ENCODE measurements at places on chromosomes 12 and 14. TPM values are rescaled to one million over a fixed set of nuclear protein-coding genes. Genes with fewer than 3 reads are reported as not detected.

DNA sequence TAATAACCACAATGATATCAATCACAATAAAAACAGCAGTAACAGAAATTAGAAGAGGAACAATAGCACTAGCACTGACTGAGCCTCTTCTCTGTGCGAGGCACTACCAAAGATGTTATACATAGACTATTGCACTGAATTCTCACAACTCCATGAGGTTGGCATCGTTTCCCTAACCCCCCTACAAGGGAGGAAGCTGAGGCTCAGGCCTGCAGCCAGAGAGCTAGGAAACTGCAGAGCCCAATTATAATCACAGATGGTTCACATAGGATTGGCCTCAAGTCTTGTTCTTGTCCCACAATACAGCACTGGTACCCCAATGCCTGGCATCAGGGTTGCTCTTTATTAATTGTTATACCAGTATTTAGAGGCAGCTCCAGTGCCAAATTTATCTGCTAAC is 278.0 kb downstream of the CEP128 start:
- no peaks in the 10 kb centered on the region for H3K27me3 ChIP-seq
- no peak for DNase-seq
- peaks cover 6% of the 10 kb centered on the region for H3K36me3 ChIP-seq
- H3K4me1 ChIP-seq = peaks cover 10% of the 10 kb centered on the region
- H3K27ac ChIP-seq = no peak overlapping the region

GRCh38 chr14:52349731-52350130 is 35.6 kb downstream of the PTGER2 start:
- H3K4me1 ChIP-seq = peaks cover 35% of the 10 kb centered on the region
- H3K4me3 ChIP-seq = no peak overlapping the region
- no peaks in the 10 kb centered on the region for H3K27me3 ChIP-seq
- no peak for DNase-seq
- H3K36me3 ChIP-seq = peaks cover 2% of the 10 kb centered on the region
- H3K27ac ChIP-seq = no peak overlapping the region

DNA sequence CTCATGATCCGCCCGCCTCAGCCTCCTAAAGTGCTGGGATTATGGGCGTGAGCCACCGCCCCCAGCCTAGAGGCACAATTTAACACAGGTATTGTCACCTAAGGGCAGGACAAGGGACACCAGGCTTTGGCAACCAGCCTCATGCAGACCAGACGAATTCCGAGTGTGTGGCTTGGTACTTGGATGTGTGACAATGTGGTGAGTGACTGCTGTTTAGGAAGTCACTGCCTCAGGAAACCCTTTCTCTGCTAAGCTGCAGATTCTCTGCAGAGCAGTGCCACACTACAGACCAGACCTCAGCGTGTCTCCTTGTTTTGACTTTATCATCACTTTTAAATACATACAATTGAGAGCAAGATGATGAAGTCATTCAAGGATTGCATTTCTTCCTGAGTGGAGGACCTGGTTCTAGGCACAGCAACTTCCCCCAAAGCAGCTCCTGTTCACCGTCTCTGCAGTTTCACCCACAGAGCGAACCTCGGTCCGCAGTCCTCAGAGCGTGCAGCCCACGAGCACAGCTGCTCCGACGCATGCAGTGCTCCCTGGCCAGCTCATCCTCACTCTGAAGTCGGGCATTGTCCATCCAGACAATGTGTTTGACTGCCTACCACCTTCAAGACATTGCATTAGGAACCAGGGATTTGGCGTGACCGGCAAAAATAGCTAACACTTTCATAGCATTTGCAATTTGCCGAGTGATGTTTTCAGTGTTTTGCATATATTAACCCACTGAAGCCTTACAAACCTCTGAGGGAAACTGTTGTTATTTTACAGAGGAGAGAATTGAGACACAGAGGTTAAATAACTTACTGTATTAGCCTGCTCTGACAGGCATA is 235.2 kb downstream of the CHST11 start:
- no peak overlapping the region for H3K27ac ChIP-seq
- H3K27me3 ChIP-seq = no peaks in the 10 kb centered on the region
- peaks cover 18% of the 10 kb centered on the region for H3K4me1 ChIP-seq
- DNase-seq = no peak
- H3K4me3 ChIP-seq = no peak overlapping the region

The TAS2R14 gene
- total RNA-seq = 2.7 TPM

GRCh38 chr12:82627799-82628198 is 58.9 kb upstream of the TMTC2 start:
- DNase-seq = no peak
- peaks cover 12% of the 10 kb centered on the region for H3K27me3 ChIP-seq
- no peaks in the 10 kb centered on the region for H3K4me1 ChIP-seq
- H3K4me3 ChIP-seq = no peak overlapping the region
- H3K27ac ChIP-seq = no peak overlapping the region

The CCDC198 gene
- total RNA-seq = not detected

DNA sequence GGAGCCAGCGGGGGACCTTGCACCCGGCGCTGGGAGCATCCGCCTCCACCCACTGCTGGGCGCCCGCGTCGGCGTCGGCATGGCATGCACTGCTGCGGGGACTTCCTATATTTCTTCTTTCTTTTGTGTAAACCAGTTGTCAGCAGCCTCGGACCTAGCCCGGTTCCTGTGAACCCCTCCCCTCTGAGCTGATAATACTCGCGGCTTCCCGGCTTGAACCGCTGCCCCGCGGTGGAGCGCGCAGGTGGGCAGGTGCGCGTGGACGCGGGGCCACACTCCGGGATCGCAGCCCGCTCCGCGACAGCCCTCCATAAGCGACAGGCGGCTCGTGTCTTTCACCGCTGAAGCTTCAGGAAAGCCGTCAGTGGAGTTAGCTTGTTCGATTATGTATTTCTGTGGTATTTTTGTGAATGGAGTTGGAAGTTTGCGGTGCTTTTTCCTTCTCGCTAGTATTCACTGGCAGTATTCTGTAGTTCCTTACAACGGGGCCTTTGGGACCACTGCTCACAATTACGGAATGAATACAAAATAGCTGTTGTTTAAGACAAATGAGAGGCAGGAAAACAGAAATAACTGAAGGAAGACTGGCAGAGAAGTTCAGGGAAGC is 870 bp downstream of the BMAL2 start:
- H3K4me1 ChIP-seq = peaks cover 33% of the 10 kb centered on the region

The KRT73 gene
- total RNA-seq = not detected

- no peaks in the 10 kb centered on the region for H3K4me1 ChIP-seq
- H3K4me3 ChIP-seq = no peak overlapping the region
- DNase-seq = no peak
- no peaks in the 10 kb centered on the region for H3K36me3 ChIP-seq
- peaks cover 2% of the 10 kb centered on the region for H3K27me3 ChIP-seq
- H3K27ac ChIP-seq = no peak overlapping the region
These were observed 45.0 kb downstream of the SMOC1 start for GRCh38 chr14:69924201-69924600.

DNA sequence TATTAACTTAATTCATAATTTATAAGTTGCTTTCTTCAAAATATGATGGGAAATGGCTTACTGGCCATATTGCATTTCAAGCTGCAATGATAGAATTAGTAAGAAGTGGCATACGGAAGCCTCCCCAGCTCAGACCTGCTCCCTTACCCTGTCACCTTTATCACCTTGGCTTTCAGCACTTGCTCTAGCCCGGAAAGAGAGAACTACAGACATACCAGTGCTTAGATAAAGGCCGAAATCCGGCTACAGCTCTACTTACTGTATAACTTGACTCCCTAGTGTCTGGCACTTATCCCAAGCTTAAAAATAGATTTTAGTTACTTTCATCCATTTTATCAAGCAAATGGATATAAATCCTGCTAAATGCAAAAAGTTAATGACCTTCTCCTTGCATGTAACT is 42.5 kb downstream of the PKP2 start:
- H3K36me3 ChIP-seq = no peaks in the 10 kb centered on the region
- H3K4me1 ChIP-seq = no peaks in the 10 kb centered on the region
- DNase-seq = no peak

- H3K4me3 ChIP-seq = no peak overlapping the region
- peaks cover 4% of the 10 kb centered on the region for H3K4me1 ChIP-seq
- DNase-seq = no peak
- no peaks in the 10 kb centered on the region for H3K36me3 ChIP-seq
- no peak overlapping the region for H3K27ac ChIP-seq
These were observed 35.3 kb upstream of the EPS8 start for GRCh38 chr12:15824516-15824915.

- peak overlapping the region; percentile 60 for H3K27ac ChIP-seq
- DNase-seq = peak; percentile 93
- no peaks in the 10 kb centered on the region for H3K27me3 ChIP-seq
- peaks cover 20% of the 10 kb centered on the region for H3K4me1 ChIP-seq
These were observed 117.6 kb downstream of the SCARB1 start for GRCh38 chr12:124745891-124746570.

- H3K36me3 ChIP-seq = peaks cover 2% of the 10 kb centered on the region
- no peak overlapping the region for H3K27ac ChIP-seq
- H3K4me1 ChIP-seq = peaks cover 10% of the 10 kb centered on the region
- H3K4me3 ChIP-seq = no peak overlapping the region
These were observed 70.4 kb downstream of the KITLG start for GRCh38 chr12:88509851-88510250.

- H3K27me3 ChIP-seq = no peaks in the 10 kb centered on the region
- no peak overlapping the region for H3K4me3 ChIP-seq
- DNase-seq = no peak
- peak overlapping the region; percentile 51 for H3K27ac ChIP-seq
These were observed 344.7 kb downstream of the CACNA1C start for GRCh38 chr12:2397356-2398045.

DNA sequence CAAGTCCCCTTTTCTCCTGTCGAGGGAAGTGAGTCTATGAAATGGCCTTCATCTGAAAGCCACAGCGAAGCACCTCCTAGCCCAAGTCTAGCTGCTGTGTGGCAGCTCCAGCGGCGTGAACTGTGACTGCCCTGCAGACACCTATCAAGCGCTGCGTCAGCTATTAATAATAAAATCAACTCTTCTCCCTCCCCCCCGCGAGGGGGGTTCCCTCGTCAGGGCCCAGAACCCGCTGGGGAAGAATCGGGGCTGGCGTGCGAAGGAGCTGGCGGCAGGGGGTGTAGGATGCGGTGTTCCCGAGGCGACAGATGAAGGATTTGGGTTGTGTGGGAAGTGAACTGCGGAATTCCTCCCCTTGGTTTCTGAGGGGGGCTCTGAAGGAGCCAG is 662 bp upstream of the ATP2A2 start:
- H3K27me3 ChIP-seq = no peaks in the 10 kb centered on the region
- peak overlapping the region; percentile 80 for H3K4me3 ChIP-seq

GRCh38 chr14:20970983-20971704 is 15.9 kb downstream of the RNASE2 start:
- H3K27me3 ChIP-seq = peaks cover 17% of the 10 kb centered on the region
- H3K4me3 ChIP-seq = peak overlapping the region; percentile 89
- no peaks in the 10 kb centered on the region for H3K36me3 ChIP-seq
- H3K27ac ChIP-seq = peak overlapping the region; percentile 86
- H3K4me1 ChIP-seq = peaks cover 34% of the 10 kb centered on the region

The SIX4 gene
- 80.0 TPM for total RNA-seq

The DHH gene
- total RNA-seq = not detected

The PABPN1 gene
- 183 TPM for total RNA-seq

The ERP29 gene
- 133 TPM for total RNA-seq

- H3K27ac ChIP-seq = peak overlapping the region; percentile 94
- peaks cover 47% of the 10 kb centered on the region for H3K4me1 ChIP-seq
- no peaks in the 10 kb centered on the region for H3K27me3 ChIP-seq
- peaks cover 11% of the 10 kb centered on the region for H3K36me3 ChIP-seq
- peak overlapping the region; percentile 98 for H3K4me3 ChIP-seq
These were observed 596 bp downstream of the DLST start for GRCh38 chr14:74882103-74882920.

The PKP2 gene
- total RNA-seq = 2.1 TPM

The CLEC1B gene
- not detected for total RNA-seq

GRCh38 chr12:32290411-32290810 is 108.9 kb upstream of the FGD4 start:
- no peak overlapping the region for H3K27ac ChIP-seq
- H3K27me3 ChIP-seq = no peaks in the 10 kb centered on the region
- no peak overlapping the region for H3K4me3 ChIP-seq
- H3K4me1 ChIP-seq = no peaks in the 10 kb centered on the region
- H3K36me3 ChIP-seq = peaks cover 2% of the 10 kb centered on the region

DNA sequence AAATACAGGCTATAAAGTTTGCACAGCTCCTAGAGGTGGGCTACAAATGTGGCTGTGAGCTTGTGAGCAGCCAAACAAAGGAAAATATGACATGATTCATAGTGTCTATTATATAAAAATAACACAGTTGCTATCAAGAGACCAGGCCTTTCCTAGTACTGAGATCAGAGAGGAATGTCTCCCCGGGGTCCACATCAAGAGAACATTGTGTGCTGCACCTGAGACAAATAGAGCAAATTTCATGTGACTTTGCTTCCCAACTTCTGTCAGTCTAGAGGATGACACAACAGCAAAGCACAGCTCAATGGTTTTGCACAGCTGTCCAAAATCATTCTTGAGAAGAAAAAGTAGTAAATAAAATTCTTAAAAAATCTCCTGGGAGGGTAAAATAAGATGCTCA is 297.5 kb upstream of the PRKD1 start:
- H3K36me3 ChIP-seq = no peaks in the 10 kb centered on the region
- peaks cover 3% of the 10 kb centered on the region for H3K27me3 ChIP-seq
- no peak for DNase-seq
- no peaks in the 10 kb centered on the region for H3K4me1 ChIP-seq
- H3K27ac ChIP-seq = no peak overlapping the region
- H3K4me3 ChIP-seq = no peak overlapping the region

- H3K4me3 ChIP-seq = no peak overlapping the region
- peaks cover 21% of the 10 kb centered on the region for H3K4me1 ChIP-seq
- H3K36me3 ChIP-seq = no peaks in the 10 kb centered on the region
- no peaks in the 10 kb centered on the region for H3K27me3 ChIP-seq
These were observed 130.3 kb upstream of the EGLN3 start for GRCh38 chr14:34081101-34081575.

The SP7 gene
- total RNA-seq = not detected

The FOXM1 gene
- 17.4 TPM for total RNA-seq

The SEL1L gene
- 146 TPM for total RNA-seq

The PLEKHD1 gene
- 0.08 TPM for total RNA-seq

GRCh38 chr12:124730455-124730932 is 133.2 kb downstream of the SCARB1 start:
- H3K27ac ChIP-seq = peak overlapping the region; percentile 85
- H3K4me1 ChIP-seq = peaks cover 59% of the 10 kb centered on the region
- H3K4me3 ChIP-seq = no peak overlapping the region
- DNase-seq = no peak
- H3K27me3 ChIP-seq = no peaks in the 10 kb centered on the region
- H3K36me3 ChIP-seq = no peaks in the 10 kb centered on the region

Data from osteocyte (in vitro differentiated cells).